Esophagus muscularis mucosa (tissue), 4 donors: ENCODE measurements at places on chromosomes 13 and 19. TPM values are rescaled to one million over a fixed set of nuclear protein-coding genes. Genes with fewer than 3 reads are reported as not detected.

SCEL gene
- 1.7 TPM for total RNA-seq

PLK5 gene
- total RNA-seq: not detected

KLK3 gene
- total RNA-seq: not detected

DHDH gene
- total RNA-seq: 0.57 TPM

TSEN34 gene
- 82.5 TPM for total RNA-seq

HRC gene
- 0.83 TPM for total RNA-seq

LDLR gene
- total RNA-seq: 14.2 TPM

LYL1 gene
- 20.2 TPM for total RNA-seq

ZNF573 gene
- total RNA-seq: 5.8 TPM

- no peak for DNase-seq
Measured at GRCh38 chr13:98782654-98783053, 30.2 kb upstream of the SLC15A1 start.

DNA sequence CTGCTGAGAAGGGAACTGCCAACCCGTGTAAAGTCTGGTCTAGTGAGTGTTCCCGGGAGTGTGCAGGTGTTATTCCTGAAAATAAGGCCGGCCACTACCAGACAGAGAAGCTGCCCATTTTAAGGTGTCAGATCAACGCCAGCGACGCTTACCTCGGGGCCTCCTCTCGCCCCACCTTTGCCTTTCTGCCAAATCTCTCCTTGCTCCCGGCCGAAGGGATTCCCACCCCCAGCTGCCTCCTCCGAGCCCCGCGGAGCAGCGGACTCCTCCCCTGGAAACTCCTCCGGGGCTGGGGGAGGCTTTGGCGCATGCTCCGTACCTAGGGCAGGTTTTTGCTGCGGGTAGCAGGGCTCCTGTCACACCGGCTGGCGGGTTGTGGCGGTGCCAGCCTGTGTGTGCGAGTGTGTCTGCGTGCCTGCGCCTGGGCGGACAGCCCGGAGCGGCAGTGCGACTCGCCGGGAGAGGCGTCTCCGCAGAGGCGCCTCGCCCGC, at the start of gene HS6ST3:
TSS of gene HS6ST3 (plus strand) at position 359 of the 491 bp plus-strand sequence.
- no peak for DNase-seq

DNA sequence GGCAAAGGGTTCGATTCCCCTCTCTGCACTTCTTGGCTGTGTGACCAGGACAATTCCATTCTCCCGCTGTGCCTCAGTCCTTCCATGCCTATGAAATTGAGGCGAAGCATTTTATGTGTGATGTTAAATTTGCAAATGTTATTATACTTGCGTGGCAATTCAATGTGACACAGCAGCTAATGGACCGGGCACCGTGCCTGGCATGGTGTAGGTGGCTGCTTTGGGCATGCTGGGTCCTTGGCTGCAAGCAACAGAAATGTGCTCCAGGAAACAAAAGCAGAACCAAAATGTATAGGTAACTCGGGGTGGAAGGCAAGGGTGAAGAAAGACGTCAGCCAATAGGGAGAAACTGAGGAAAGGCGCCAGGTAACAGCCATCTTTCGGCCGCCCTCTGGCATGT, 37.1 kb downstream of the TINCR start:
- no peak for DNase-seq

DNA sequence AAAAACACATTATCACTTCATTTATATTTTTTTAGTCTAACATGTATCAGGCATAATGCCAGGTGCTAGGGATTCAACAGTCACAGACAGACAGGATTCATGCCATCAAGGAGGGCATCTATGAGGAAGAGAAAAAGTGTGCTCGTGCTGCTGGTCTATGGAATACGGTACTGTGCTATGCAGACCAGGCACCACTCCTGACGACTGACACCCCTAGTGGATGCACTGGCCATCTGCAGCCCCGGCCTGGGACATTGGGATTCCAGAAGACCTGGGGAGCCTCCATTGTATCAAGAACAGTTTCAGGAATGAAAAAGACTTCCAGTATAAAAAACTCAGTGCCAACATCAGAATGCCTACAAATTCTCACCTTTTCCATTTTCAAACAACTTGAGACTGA, 94.0 kb downstream of the KLF12 start:
- no peak for DNase-seq

- no peak for DNase-seq
Measured at GRCh38 chr19:48533770-48534169, 18.2 kb upstream of the SULT2B1 start.

DNA sequence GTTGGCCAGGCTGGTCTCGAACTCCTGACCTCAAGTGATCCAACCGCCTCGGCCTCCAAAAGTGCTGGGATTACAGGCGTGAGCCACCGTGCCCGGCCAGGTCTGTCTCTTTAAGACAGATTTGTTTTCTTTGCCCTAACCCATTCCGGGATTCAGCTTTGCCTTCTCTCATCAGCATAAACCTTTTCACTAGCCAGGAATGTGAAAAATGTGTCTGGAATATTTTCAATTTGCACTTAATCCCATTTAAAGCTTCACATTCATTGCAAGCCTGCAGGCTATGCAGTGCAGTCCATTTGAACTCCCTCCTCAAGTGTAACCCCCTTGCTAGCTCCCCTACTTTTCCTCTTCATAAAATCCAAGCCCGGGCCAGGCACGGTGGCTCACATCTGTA, 880 bp upstream of the TMEM160 start:
- DNase-seq: no peak

GRCh38 chr13:30479154-30479882, 13.6 kb upstream of the HMGB1 start:
- no peak for DNase-seq

GRCh38 chr13:38743466-38743865, 56.6 kb downstream of the FREM2 start:
- no peak for DNase-seq
